ENCODE measurements at places on chromosomes 7 and 10.

- DNase-seq, result no peak
Observed at GRCh38 chr10:106402458-106402857, 762.0 kb downstream of the SORCS1 start.

DNA sequence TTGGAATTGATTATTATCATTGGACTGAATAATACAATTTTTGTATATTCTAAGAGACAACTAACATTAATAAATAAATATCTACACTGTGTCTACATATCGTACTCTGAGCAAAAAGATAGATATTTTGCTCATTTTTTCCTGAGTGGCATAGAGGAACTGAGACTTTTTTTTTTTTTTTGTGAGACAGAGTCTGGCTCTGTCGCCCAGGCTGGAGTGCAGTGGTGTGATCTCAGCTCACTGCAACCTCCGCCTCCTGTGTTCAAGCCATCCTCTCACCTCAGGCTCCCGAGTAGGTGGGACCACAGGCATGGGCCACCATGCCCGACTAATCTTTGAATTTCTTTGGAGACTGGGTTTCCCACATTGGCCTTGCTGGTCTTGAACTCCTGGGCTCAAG, 14.0 kb downstream of the KMT2E start:
- DNase-seq, result no peak

DNA sequence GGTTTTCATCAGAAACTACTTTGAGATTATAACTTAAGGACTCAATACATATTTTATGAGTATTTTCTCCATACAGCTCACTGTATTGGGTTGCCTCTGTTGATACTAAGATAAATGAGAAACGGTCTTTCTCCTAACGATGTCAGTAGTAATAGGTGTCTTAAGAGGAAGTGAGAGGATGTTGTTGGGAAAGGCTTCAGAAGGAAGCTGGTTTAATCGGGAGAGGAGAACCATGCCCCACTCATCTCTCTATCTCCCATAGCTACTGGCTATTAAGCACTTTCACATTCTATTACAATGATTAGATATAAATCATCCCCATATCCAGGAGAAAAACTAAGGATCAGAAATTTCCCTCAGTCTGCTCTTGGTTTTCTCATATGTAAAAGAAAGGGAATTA, 2.0 kb downstream of the CLEC5A start:
- no peak for DNase-seq

GRCh38 chr7:105794741-105795729, 81.4 kb downstream of the ATXN7L1 start:
- DNase-seq, result no peak

GRCh38 chr7:30805081-30805691, 34.0 kb downstream of the MINDY4 start:
- no peak for DNase-seq

GRCh38 chr10:103663802-103664201, 170.3 kb downstream of the NEURL1 start:
- DNase-seq, result no peak

- DNase-seq, result no peak
Observed at GRCh38 chr7:27191833-27192545, 7.0 kb upstream of the HOXA11 start.

DNA sequence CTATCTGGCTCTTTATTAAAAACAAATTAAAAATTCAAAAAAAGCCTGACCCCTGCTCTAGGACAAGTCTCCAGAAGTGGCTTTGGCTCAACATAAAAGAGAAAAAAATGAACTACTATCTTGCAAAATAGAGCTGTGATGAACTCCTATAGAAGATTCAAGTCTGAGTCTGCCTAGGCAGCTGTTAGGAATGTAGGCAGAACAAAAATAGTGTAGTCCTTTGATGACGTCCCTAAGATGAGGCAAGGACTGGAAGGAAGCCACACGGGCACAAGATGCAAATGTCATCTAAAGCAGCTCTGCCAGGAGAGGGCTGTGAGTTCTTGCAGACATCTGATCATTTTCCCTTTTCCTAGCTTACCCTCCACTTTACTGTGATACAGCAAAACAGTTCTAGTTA, 20.5 kb downstream of the ASNS start:
- DNase-seq, result no peak

DNA sequence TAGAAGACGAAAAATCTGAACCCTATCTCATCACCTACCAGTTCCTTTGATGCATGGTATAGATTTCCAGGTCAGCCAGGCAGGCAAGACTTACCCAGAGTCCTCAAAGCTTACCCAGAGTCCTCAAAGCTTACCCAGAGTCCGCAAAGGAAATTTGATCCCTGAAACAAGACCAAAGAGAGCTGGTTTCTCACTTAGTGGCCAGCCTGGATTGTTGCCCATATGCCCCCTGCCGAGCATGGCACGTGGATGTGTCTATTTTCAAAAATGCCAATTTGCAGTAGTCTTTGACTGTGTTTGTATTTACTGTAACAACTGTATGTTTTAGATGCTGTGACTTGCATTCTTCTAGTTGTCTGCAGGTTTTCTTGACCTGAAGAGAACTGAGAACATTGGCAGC, 120.2 kb upstream of the STARD3NL start:
- no peak for DNase-seq

- no peak for DNase-seq
Observed at GRCh38 chr10:83522456-83522855, 616.9 kb upstream of the GHITM start.

DNA sequence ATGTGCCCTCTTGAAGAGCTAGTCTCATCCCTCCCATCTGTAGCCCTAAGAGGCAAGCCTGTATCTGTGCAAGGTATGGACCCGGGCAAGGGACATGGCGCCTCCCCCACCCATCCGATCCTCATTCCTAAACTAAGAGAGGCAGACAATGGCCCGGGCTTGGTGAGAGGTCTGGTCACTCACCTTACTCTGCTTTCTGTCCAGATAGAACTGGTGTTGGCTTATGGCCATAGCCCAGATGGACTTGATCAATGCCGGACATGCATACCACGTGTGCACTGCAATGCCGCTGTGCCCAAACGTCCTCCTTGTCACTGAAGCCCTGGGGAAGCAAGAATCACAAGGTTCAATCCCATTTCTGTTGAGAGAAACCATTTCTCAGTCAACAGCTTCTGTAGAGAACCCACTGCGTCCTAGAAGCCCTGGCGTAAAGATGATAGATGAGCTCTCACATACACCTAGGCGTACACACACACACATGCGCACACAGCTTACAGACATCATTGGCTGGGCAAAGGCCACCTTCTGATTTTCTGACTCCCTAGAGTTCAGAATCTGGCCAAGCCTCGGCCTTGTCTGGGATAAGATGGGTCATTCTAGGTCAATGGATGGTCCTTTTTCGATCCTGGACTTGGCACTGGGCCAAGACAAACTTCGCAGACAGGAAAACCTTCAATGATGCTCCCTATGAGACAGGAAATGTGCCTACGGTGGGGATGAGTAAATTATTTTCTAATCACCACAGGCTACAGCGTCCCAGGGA, 114.6 kb downstream of the PRPF18 start:
- DNase-seq, result peak; percentile 69

DNA sequence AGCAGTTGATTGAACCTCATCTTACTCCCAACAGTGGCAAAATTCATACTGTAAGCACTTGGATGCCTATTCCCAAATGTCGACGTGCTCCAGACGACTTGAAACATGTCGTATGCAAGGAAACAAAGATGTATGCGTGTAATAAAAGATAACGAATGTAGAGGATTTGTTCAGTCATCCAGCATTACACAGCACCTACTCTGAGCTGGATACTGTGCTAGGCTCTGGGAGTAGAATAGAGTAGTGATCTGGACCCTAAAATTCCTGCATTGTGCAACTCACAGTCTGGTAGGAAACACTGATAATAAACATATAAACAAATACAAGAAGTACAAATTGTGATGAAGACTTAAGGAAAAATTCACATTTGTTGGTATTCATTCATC, 5.6 kb upstream of the TBX20 start:
- no peak for DNase-seq

GRCh38 chr7:135210888-135211178, 493 bp downstream of the WDR91 start:
- DNase-seq, result no peak

GRCh38 chr10:86411281-86411841, 44.8 kb upstream of the GRID1 start:
- DNase-seq, result no peak

- no peak for DNase-seq
Observed at GRCh38 chr7:159083698-159084068, 61.0 kb downstream of the VIPR2 start.

DNA sequence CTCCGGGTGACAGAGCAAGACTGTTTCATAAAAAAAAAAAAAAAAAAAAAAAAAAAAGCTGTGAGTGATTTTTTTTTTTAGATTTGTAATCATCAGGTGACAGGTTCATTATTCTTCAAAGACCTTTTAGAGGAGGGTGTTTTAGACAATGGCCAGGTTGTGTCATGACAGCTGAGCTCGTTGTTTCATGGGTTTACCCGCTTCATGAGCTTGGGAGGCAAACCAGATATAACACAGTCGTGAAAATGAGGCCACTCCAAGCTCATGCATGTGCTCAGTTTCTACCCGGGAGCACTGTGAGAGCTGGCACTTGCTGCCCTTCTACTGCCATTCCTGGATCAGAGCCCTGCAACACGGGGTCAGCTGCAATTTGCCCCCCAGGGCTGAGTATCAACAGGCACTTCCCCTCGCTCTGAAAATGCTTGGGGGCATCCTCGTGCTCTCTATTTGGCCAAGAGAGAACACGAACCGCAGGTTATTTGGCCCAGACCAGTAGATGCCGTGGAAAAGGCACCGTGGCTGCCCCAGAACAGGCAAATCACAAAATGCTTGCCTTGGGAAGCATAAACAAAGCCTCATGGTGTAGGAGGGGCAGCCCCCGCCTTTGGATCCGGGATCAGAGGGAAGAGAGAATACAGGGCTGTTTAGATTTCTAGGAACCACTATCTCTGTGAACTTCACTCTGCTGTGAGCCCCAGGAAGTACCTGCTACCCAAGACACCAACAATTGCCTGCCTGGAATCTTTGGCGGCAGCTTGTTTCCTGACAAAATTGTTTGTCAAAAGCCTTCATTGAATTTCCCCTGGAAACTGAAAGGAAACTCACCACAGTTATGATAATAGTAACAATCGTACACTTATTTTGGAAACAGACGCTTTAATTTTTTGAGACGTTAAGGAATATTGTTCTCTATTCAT, 371.0 kb downstream of the FRMD4A start:
- DNase-seq, result no peak

- DNase-seq, result no peak
Observed at GRCh38 chr7:144830024-144830785, 5.6 kb downstream of the TPK1 start.

DNA sequence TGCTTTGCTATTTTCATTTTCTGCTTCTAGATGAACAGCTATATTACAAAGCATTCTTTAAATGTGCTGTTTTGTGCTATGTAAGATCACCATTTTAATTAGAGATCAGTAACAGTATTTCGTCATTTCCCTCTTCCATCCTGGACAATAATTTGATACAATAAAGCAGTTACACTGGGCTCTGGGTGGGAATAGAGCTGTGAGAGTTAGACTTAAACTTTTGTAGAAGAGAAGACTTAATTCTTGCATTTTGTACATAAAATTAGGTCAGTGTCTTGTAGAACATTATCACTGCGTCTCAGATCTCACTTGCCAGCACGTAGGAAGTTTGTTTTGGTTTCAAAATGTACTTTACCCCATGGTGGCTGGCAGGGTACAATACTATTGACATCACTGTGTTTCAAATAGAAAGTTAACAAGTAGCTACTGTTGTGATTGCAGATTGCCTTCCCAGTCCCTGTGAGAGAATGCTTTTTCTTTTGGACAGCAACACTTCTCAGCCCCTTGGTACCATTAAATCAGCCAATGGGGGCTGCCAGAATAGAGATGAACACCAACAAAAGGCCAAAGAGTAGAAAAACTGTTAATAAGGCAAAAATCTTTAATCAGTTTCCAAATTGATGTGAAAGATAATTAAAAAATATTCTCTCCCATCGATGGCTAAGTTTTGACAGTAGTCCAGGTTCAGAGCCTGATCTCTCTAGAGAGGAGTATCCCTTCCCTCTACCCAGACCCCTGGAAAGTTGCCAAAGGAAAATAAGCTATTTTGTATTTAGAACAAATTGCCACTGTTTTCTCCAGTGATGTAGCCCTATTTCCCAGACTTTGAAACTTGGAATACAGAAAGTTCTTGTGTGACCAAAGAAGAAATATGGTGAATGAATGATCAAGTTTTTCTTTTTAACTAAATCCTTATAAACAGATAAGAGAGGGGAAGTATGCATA, 35.1 kb downstream of the SMNDC1 start:
- no peak for DNase-seq

- DNase-seq, result no peak
Observed at GRCh38 chr7:143296686-143297085, 8.5 kb downstream of the CASP2 start.

DNA sequence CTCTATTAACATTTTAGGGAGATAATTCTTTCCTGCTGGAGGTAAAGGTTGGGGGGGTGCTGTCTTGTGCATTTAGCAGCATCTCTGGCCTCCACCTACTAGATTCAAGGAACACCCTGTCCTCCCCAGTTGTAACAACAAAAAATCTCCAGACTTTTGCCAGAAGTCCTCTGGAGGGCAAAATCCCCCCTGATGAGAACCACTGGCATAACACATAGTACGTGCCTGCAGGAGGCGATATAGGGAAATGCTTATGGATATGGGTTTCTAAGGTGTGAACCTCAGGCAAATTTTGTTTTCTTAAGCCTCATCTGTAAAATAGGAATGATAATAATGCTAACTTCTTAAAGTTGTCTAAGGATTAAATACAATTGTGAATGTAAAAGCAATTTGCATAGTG, 2.9 kb upstream of the OSBPL3 start:
- no peak for DNase-seq

Measured in liver (tissue), 10 donors.